ENCODE measurements at places on chromosomes 1 and 21.
A peak's percentile ranks its signal among the peaks of the same experiment; 100 is the strongest.

- DNase-seq: no peak
Observed at GRCh38 chr1:215345766-215346165, 221.3 kb upstream of the KCTD3 start.

- DNase-seq: no peak
Observed at GRCh38 chr1:180930687-180931086, 18.0 kb downstream of the KIAA1614 start.

GRCh38 chr1:19797827-19798226 lies 1.9 kb downstream of the TMCO4 start:
- no peak for DNase-seq

DNA sequence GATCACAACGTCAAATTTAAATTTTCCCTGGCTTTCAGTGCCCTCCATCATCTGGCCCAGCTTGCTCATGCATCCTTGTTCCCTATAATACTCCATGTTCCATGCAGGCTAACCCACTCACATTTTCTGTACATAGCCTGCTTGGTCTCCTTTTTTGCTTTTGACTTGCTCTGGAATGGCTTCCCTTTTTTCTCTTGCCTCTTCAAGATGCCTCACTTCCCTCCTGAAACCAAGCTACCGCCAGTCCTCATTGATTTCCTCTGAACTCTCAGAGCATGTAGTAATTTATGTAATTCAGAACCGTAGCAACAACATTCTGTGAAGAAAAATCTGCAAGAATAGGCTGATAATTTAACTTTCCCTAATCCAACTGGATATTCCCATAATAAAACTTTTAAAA lies 10.3 kb downstream of the CAP1 start:
- peak; percentile 12 for DNase-seq

GRCh38 chr1:227900571-227901051 lies 47.1 kb downstream of the WNT9A start:
- no peak for DNase-seq

- DNase-seq: no peak
Observed at GRCh38 chr1:54364995-54365394, 41.2 kb downstream of the SSBP3 start.
